ENCODE measurements at places on chromosomes 13 and 19.

DNA sequence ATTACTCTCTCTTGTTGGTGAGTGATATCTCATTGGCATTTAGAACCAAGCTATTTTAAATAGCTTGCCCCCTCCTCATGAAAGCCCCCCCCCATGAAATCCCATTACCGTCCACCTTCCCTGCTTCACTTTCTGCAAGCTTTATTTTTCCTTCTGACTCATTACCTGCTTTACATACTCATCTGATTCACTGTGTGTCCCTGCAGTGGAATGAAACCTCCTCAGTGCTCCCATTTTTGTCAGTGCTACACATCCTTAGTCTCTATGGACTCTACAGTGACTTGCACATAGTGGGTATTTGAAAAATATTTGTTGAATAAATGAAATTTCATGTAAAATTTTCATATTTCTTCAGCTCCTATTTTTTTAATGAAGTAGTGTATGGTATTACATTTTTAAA is 62.3 kb downstream of the DOCK9 start:
- no peak for DNase-seq

- peak; percentile 54 for DNase-seq
These were observed 1.7 kb downstream of the ERCC5 start for GRCh38 chr13:102847272-102848234.

GRCh38 chr19:52007451-52007805 is 583 bp downstream of the ZNF615 start:
- DNase-seq = peak; percentile 5

GRCh38 chr13:110575322-110576069 is 14.0 kb upstream of the RAB20 start:
- peak; percentile 36 for DNase-seq

- no peak for DNase-seq
These were observed 119.5 kb downstream of the EFNB2 start for GRCh38 chr13:106415971-106416370.

DNA sequence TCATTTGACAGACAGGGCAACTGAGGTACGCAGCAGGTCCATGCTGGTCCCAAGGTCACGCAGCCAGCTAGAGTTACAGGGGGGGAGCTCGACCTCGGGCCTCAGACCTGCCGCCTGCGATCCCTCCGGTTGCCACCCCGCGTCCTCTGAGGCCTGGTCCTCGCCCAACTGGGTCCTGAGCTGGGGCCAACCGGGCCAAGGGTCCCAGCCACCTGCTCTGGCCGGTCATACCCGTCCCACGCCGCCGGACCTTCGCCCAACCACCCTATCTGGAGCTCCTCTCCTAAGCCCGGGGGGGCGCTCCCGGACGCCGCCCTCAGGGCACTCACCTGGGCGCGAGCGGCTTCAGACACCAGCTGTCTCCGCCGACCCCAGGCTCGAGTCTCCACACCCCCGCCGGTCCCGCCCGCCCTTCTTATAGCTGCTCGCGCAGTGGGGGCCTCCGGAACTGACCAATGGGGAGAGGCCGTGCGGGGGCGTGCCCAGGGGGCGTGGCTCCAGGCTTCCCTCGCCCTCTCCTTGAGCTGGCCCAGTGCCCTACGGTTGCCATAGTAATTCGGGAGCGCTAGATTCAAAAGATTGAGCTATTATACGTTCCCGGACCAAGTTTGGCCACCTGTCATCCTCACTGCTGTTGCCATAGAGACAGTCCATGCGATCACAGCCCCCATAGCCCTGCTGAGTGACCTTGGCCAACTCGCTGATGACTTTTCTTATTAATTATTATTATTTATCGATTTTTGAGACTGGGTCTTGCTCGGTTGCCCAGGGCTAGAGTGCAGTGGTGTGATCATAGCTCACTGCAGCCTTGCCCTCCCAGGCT is at the start of gene PLIN5:
Gene PLIN5 (minus strand): TSS at position 389 of the 823 bp plus-strand sequence. CDS start 1,150 bp downstream, outside the sequence.
- DNase-seq = no peak
